Uterine smooth muscle cell (primary cell): ENCODE measurements at places on chromosomes 2 and 18. TPM values are rescaled to one million over a fixed set of nuclear protein-coding genes. Genes with fewer than 3 reads are reported as not detected.

The GALNT14 gene
- 0.33 and 1.2 TPM in 2 replicates for total RNA-seq

The MRPL44 gene
- total RNA-seq = 35.9 and 36.0 TPM in 2 replicates

The DSEL gene
- total RNA-seq = 69.8 and 80.0 TPM in 2 replicates

The SOWAHC gene
- total RNA-seq = 16.3 and 17.2 TPM in 2 replicates

The FRZB gene
- total RNA-seq = 0.11 and 0.12 TPM in 2 replicates

The IL36B gene
- total RNA-seq = not detected in 2 replicates

The ACVR2A gene
- 10.1 and 15.1 TPM in 2 replicates for total RNA-seq

The ANKRD30B gene
- 0.12 and 0.55 TPM in 2 replicates for total RNA-seq
